NCI-H2171 (cell line): ENCODE measurements at places on chromosomes 11 and 22.

- no peak for DNase-seq
These were observed 53.3 kb downstream of the FAT3 start for GRCh38 chr11:92277871-92278270.

- DNase-seq: no peak
These were observed 101.4 kb upstream of the OR9G4 start for GRCh38 chr11:56849852-56850251.

GRCh38 chr11:12667646-12668045 lies 6.6 kb upstream of the TEAD1 start:
- no peak for DNase-seq

DNA sequence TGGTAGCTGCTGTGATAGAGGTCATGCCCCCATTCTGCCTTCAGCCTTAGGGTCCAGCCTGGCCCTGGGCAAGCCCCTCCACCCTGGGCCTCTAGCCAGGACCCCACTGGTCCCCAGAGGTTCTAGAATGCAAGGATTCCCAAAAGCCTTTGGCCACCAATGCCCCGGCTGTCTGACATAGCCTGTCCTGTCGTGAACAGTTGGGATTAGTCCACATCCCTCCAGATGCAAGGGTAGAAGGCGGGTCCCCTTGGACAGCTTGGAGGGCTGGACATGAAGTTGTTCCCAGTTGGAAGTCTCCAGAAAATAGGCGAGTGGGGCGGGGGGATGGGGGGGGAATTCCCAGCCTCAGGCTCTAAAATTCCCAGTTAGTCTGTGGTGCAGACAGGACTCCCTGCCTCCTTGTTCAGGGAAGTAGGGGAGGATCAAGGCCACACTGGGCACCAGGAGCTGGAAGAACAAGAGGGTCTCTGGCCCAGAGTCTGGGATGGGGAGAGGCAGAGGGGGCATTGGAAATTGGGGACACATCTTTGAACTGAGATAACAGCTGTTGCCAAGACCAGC lies 5.2 kb upstream of the ADORA2A start:
- DNase-seq: no peak

GRCh38 chr11:87141980-87142514 lies 104.3 kb downstream of the TMEM135 start:
- no peak for DNase-seq

DNA sequence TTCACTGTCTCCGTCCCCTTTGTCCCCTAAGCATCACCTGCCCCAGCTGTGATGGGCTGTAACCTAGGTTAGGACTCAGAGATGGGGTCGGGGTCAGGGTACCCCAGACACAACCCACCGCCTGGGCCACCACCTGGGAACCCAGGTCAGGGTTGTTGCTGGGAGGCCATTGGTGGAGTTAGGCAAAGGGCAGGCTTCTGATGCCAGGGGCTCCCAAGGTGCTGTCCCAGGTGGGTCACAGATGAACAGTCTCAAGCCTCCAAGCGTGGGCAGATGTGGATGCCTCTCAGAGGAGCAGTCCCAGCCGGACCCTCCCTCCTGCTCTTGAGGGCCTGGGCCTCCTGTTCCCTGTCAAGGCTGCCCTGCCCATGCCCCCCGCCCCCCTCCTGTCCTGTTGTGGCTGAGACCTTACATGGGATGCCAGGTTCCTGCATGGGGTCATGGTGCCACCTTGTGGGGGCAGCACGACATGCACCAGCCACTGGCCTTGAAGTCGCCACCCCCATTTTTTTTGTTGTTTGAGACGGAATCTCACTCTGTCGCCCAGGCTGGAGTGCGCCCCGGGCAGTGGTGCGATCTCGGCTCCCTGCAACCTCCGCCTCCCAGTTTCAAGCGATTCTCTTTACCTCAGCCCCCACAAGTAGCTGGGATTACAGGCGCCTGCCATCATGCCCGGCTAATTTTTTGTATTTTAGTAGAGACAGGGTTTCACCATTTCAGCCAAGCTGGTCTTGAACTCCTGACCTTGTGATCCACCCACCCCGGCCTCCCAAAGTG lies 12.1 kb downstream of the GATD1 start:
- DNase-seq: peak; percentile 14

- DNase-seq: no peak
These were observed 9.8 kb upstream of the NXPE4 start for GRCh38 chr11:114605370-114605769.

DNA sequence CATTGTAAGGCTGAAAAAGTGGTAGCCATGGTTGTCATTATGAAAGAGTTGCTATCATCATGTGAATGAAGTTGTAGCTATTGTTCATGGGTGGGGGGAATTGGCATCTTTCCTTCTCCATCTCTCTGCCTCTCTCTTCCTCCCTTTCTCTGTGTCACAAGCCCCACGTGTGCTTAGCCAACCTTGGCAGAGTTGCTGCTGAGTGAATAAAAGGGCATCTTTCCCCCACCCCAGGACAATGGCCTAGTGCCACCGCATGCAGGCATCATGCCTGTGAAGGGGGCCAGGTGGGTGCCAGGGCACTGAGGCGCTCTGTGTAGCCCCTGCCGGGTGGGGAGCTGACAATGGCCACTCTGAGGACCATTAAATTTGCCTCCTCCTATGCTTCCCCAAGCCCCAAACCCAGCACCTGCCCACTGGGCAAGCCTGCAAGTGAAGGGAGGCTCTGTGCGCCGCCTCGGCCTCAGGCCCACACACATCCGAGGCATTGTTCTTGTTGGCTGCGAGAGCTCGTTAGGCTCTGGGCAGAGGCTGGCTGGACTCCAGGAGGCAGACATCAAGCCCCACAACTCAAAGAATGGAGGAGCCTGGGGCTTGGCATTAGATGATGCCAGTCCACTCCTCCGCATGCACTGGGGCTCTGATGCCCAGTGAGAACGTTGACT lies 103.9 kb downstream of the SEZ6L start:
- no peak for DNase-seq

- DNase-seq: no peak
These were observed 3.1 kb upstream of the PANX3 start for GRCh38 chr11:124608147-124608546.

DNA sequence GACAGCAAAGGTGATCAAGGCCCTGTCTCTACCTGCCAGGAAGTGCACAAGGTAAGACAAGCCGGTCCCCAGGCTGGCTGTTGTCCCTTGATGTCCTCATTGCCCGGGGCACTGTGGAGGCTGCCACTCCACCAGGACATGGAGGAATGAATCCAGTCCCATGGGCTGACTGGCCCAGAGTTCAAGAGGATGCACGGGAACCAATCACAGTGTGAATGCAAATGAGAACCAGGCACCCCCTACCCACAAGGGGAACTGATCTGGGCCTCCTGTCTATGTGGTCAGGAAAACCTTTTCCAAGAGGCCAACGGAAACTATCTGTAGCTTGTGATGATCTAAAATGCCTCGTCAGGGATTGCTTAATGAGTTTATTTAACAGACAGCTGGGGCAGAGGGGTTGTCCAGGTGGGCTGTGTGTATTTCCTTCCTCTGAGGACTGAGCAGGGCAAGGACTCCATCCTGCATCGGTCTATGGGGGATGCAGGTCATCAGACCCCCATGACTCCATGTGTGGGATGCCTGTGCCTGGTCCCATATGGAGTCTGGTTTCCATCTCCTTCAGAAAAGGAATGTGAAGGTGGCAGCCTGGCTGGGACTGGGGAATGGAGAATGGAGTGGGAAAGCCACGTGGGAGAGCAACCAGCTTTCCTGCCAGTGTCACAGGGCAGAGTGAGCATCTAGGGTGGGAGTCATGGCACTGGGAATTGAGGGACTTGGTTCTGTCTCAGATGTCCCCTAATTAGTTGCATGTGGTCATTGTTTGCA lies 60.5 kb downstream of the CD82 start:
- DNase-seq: no peak

GRCh38 chr11:72818971-72819370 lies 4.8 kb downstream of the ATG16L2 start:
- no peak for DNase-seq

GRCh38 chr11:22555881-22556280 lies 69.7 kb downstream of the FANCF start:
- DNase-seq: no peak

DNA sequence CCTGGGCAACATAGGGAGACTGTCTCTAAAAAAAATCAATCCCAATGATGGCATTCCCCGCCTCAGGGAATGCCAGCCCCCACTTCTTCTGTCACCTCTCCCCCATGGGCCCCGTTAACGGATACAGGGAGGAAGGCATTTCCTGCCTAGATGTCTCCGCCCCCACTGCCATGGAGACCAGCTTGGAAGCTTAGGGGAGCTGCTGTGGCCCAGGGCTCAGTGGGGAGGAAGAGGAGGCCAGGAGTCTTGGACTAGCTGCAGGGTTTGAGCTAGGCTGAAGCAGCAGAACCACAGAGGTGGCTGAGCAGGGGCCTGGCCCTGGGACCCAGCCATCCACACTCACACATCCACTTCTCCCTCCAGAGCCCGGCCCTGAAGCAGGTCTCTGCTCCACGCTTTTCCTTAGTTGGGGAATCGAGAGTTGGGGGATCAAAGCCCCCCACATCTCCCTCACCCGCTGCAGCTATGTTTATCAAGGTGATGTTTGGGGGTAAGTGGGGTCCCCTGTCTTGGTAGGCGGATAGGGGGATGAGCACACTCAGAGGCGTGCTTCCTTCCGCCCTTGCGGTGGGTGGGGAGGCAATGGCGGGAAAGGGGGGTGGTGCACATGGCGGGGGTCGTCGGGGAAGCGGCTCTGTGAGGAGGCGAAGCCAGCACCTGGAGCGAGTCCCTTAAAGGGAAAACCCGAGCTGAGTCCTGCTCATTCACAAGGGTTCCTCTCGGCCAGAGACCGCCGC lies at the start of gene C22orf15:
C22orf15 (plus strand) TSS at position 149 of the 737 bp plus-strand sequence; CDS start at position 466, 317 bp downstream.
- no peak for DNase-seq

- DNase-seq: no peak
These were observed 383.2 kb upstream of the ARHGAP42 start for GRCh38 chr11:100303897-100304296.

- no peak for DNase-seq
These were observed 126.2 kb downstream of the KCNQ1 start for GRCh38 chr11:2570841-2571597.

DNA sequence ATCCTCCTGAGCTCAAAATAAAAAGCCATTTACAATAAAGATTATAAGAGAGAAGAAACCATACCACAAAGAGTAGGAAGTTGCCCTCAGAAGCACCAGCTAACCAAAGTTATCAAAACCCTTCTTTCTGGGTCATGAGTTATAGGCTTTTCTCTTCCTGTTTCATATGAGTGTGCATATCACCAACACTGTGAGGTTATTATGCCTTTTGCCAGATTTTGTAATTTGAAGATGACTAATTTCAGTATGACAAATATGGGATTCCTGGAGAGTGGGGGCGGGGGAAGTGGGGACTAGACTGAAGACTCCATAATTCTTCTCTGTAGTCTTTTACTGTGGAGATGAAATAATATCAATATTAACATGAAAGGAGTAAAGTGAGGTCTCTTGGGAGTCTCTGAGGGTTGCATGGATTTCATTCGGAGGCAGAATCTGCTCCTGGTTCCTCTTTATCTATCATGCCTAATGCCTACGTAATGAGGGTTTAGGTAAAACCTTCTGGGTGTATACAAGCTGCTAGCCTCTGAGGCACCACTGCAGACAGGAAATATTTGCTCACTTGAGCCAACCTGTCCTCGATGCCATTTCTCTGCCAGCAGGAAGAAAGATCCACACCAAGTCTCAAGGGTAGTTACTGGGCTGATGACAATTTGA lies 2.1 kb downstream of the LPXN start:
- DNase-seq: no peak

GRCh38 chr11:93198215-93198845 lies 539 bp upstream of the SLC36A4 start:
- DNase-seq: no peak

DNA sequence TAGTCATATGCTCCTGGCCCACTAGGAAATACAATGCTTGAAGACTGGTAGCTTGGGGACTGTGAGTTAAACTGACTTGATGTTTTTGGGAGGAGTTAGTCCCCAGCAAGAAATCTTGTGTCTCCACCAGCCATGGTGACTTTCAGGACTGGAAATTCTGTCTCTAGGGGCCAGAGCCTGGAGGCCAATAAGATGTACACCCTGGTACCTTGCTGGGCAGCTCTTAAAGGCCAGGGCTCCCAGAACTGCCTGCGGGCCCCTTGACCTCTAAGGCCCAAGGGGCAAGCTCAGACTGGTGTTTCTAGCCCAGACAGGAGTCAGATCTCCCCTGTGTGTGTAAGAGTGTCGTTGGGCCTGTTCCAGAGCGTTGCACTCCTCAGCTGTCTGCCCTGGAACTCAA lies 128.7 kb upstream of the C11orf58 start:
- no peak for DNase-seq

- DNase-seq: peak; percentile 63
These were observed 220.1 kb upstream of the E2F8 start for GRCh38 chr11:19460718-19461405.

DNA sequence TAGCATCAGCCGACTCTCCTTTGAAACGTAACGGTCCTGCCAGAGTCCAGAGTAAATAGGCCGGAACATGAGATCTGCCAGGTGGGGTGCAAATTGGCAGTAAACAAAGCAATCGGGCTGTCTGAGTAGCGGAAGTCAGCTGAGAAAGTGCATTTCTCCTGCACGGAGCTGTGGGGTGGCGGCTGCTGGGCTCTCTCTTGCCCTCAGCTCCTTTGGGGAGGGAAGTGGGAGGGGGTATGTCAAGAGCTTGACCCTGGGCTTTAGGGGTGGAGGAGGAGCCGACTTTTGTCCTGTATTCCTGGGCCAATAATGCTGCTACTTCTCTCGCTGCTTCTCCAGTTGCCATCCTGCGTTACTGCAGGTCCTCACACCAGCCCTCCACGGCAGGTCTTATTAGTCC lies 11.6 kb downstream of the GRIK4 start:
- no peak for DNase-seq

- no peak for DNase-seq
These were observed 26.4 kb downstream of the AMOTL1 start for GRCh38 chr11:94794287-94795168.

- no peak for DNase-seq
These were observed 89.7 kb downstream of the ZC3H12C start for GRCh38 chr11:110182886-110183285.

GRCh38 chr11:70630816-70631623 lies 232.7 kb downstream of the CTTN start:
- DNase-seq: peak; percentile 33

- no peak for DNase-seq
These were observed 80.8 kb downstream of the SHANK2 start for GRCh38 chr11:71171576-71171975.

DNA sequence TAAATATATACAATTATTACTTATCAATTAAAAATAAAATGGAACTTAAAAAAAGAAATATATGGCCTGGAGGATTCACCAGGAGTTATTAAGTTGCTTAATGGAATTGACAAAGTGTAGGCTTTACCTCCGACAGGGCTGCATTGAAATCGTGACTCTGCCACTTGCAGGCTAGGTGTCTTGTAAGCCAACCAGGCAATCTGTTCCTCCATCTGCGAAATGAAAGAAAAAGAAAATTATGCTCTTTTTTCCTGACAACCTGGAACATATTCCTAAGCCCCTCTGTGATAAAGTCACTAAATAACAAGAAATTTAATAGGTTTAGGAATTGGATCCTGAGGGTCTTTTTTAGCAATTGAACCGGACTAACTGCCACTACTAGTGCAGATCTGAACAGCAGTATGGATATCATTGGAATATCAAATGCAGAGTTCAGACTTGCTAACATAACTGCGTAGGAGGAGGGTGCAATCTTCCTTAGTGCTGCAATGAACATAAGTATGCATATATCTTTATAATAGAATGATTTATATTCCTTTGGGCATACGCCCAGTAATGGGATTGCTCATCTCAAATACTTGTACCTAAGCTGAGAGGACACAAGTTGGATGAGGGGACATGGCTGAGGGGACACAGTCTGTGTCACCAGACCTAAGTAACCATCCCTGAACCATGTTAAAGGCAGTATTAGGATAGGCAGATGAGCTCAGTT lies 42.5 kb upstream of the CEP126 start:
- no peak for DNase-seq

- DNase-seq: no peak
These were observed 151.8 kb upstream of the GRIA4 start for GRCh38 chr11:105458071-105458470.

GRCh38 chr11:129945373-129945772 lies 50.0 kb upstream of the NFRKB start:
- no peak for DNase-seq
